ENCODE measurements at places on chromosomes 5 and 9.

GRCh38 chr9:138009016-138009802, 131.6 kb downstream of the CACNA1B start:
- DNase-seq: no peak

DNA sequence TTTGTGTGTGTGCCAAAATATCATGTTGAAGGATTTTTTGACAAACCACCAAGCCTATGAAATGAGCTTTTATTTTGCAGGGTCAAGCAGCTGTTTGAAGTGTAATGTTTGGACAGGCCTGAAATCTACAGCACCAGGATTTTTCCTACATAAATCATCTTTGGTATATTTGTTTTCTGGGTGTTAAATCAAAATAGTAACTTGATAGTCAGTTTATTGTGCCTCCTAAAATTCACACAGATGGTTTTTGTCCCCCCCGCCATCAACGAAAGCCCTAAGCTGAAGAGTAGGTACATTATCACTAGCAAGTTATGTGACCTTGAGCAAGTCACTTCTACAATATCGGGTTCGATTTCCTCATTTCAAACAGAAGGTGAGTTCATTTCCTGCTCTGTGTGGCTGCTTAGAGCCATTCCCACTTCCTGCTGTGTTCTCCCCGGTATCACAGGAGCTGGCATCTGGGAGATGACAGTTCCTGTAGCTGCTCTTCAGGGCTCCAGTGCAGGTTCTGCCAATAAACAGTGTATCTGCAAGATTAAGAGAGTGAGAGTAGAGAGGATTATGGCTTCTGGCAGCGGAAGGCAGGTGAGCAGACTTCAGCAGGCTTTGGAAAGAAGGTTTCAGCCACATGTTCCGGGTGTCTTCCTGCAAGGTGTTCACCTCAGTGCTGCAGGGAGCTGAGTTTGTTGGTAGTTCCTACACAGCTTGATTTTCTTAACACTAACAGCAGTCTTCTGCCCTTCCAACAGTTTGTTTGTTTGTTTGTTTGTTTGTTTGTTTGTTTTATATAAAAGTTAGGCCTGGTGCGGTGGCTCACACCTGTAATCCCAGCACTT, 48.4 kb upstream of the GNE start:
- no peak for DNase-seq

- no peak for DNase-seq
Measured at GRCh38 chr9:131575946-131576853, 30.9 kb downstream of the PRRT1B start.

- DNase-seq: no peak
Measured at GRCh38 chr9:25513509-25514033, 164.7 kb downstream of the TUSC1 start.

DNA sequence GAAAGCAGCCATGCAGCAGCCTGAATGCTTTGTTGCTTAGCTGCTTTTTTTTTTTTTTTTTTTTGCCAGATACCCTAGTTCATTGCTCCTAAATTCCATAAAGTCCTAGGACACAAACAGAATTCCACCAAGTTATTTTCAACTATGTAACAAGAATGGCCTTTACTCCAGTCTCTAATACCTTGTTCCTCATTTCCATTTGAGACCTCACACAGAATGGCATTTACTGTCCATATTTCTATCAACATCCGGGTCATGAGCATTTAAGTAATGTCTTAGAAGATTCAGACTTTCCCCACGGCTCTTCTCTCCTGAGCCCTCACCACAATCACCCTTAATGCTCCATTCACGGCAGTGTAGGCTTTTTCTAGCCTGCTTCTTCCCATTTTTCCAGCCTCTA, 31.7 kb upstream of the FBXW11 start:
- DNase-seq: no peak

DNA sequence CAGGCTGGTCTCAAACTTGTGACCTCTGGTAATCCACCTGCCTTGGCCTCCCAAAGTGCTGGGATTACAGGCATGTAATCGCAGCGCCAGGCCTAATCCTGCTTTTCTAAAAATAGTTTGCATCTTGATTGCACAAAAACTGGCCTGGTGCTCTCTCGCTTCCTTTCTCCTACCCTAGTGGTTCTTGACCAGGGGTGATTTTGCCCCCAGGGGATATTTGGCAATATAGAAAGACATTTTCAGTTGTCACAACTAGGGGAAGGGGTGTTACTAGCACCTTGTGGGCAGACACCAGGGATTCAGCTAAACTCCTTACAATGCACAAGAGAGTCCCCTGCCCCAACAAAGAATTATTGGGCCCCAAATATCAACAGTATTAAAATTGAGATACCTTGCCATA, 139.8 kb downstream of the DROSHA start:
- DNase-seq: no peak

DNA sequence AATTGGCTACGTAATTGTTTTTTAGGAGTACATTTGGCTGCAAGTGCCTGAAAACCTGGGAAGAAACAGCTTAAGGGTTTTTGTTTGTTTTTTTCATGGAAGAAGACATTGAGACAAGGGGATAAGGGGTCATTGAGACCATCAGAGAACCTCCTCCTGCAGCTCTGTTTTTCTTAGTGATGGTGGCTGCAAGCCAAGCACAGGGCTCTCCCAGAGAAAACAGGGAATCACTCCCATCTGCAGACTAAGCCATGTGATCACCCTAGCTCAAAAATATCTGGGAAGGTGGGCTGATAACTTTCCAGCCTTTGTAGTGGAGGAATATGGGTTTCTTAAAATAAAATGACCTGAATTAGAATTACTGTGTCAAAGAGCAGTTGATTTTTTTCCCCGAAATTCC, 25.1 kb downstream of the PALM2AKAP2 start:
- DNase-seq: peak; percentile 48

Measured in right hindlimb (tissue), 1 donor.